Activated T-cell treated with anti-CD3 and anti-CD28 coated beads, Interleukin-2, amount 50 U/mL, for 24 hours (primary cell): ENCODE measurements at places on chromosomes 2 and 18.

DNA sequence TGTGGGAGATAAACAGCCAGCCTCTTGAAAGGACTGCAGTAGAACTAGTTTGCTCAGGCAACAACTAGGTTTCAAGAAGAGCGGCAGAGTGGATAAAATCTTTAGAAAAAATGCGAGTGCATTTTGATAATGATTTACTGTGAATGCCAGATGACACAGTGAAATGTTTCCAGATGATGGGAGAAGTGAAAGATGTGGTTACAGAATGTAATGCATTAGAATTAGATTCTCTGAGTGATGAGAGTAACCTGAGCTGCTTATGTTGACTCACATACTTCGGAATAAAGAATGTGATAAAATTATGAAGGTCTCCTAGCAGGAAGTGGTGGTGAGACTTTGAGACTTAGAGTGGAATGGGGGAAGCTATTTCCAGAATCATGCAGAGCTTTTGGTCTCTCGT lies 184.3 kb downstream of the GULP1 start:
- DNase-seq, result no peak

GRCh38 chr2:192655916-192656315 lies 461.2 kb upstream of the TMEFF2 start:
- DNase-seq, result no peak

GRCh38 chr2:37892436-37893114 lies 32.5 kb upstream of the RMDN2 start:
- DNase-seq, result no peak

DNA sequence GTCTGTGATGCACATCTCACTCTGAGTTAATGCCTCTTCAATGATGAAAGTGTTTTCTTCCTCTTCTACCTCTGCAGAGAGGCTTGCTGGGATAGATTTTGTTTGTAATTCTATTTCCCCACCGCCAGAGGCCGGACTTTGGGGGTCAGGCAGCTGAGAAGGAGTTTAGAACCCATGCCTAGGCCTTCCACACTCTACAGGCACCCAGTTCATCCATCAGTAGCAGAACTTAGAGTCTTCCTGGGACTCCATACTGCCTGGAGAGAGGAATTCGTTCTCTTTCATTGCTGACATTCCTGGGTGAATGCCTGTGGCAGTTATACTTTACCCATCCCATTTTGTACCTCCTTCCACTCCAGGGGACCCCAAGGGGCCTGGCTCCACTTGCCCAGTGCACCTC lies 9.1 kb downstream of the TPRKB start:
- no peak for DNase-seq

- DNase-seq, result no peak
Measured at GRCh38 chr18:31942291-31942998, 483 bp downstream of the TRAPPC8 start.

DNA sequence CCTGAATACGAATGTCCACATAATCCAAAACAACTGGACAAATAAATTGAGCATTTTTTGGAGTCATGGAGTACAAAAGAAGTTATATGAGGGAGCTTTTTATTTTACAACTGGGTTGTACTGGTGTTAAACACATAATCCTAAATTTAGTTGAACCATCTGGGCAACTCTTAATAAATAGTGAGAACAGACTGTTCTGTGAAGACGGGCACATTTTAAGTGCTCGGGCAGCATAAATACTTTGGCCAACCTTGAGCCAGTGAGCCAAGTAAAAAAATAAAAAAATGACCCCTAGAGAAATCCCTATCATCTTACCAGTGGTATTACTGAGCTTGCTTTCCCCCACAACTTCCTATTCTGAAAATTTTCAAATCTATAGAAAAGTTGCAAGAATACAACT lies 50.9 kb upstream of the PSME4 start:
- DNase-seq, result no peak

DNA sequence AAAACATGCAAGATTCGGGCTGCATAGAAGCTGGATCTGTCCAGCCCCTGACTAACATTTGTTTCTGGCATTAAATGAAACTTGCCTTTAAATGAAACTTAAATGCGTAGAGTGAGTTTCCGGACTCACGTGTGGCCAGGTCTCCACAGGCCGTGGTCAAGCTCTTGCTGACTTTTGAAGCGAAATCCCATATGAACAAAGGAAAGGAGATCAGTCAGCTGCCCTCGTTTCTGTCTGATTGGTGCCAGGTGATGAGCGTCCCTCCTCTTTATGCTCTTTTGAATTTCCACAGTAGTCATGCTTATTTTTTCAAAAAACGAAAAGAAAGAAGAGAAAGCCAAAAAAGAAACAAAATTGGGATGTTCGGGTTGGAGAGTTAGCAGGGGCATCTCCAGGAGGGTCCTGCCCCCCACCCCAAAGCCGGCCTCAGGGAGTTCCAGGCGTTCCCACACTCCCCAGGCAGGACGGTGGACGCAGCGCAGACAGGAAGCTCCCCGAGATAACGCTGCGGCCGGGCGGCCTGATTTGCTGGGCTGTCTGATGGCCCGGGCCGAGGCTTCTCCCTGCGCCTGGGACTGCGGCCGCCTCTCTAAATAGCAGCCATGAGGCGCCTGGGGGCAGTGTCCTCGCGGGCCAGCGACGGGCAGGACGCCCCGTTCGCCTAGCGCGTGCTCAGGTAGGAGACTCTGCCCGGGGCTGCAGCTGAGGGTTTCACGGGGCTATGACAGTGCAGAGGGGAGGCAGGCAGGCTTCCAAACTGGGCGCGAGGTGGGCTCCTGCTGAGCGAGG lies at the start of gene COLEC11:
TSS of gene COLEC11 (plus strand) at position 620 of the 789 bp plus-strand sequence. CDS start 9,229 bp downstream, outside the sequence.
- no peak for DNase-seq

DNA sequence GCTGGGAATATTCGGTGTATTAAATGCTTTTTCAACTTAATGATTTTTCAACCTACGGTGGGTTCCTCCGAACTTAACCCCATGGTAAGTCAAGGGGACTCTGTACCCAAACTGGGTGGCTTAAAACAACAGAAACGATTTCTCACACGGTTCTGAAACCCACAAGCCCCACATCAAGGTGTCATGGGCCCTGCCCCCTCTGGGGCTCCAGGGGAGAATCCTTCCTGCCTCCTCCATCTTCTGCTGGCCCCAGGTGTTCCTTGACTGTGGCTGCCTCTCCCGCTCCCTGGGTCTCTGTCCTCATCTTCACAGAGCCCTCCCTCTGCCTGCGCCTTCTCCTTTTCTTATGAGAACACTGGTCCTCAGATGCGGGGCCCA lies 301.3 kb upstream of the SALL3 start:
- no peak for DNase-seq

DNA sequence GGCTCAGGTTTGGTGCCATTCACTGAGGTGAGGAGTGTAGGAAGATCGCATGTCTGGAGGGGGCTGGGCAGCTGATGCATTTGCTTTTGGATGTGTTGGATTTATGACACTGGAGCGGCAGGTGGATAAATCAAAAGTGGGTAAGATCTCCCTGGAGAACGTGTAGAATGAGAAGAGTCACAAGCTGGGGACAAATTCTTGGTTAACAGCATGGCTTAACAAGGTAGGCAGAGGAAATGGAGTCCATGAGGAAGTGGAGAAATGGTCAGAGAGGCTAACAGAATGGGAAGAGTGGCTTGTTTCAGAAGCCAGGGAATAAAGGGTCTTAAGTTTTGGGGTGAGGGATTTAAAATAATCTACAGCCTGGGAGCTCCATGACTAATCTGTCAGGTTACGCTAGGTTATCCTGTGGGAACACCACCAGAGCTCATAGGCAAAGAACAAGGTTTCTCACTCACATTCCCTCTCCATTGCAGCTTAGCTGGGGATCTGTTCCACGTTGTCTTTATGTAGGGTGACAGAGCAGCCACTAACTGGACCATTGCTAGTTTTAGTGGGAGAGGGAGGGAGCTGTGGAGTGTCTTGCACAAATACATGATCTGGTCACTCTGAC lies 12.8 kb downstream of the TSN start:
- no peak for DNase-seq

DNA sequence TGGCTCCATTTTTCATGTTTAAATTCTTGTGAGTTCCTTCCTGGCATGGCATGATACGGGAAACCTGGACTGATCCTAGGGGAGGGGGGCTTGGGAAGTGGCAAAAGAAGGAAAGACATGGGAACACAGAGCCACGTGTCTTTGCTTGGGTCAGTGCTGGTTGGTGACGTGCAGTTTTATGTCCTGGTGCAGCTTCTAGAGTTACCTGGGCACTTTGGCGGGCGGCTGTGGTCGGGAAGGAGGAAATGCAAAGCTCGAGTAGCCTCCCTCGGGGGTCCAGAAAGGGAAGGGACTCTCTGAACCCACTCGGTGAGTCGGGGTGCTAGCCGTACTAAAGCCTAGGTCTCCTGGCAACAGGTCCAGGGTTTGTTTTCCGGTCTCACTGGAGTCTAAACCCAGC lies 94.6 kb downstream of the APOB start:
- no peak for DNase-seq

- no peak for DNase-seq
Measured at GRCh38 chr2:229231328-229231868, 39.7 kb downstream of the PID1 start.

DNA sequence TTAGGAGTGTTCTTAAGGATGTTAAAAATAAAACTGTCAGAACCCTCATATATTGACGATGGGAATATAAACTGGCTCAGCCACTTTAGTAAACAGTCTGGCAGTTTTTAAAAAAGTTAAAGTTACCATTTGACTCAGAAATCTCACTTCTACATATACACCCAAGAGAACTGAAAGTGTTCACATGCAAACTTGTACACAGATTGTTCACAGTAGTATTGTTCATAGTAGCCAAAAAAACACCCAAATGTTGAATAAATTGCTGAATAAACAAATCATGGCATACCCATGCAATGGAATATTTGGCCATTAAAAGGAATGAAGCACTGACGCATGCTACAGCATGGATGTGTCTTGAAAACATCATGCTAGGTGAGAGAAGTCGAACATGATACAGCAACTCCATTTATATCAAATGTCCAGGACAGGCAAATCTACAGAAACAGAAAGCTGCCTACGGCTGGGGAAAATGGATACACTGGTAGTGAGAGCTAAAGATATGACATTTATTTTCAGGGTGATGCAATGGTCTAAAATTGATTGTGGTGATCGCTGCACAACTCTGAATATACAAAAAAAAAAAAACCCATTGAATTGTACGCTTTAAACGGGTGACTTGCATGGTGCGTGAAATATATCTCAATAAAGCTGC lies 10.1 kb downstream of the RPL31 start:
- no peak for DNase-seq

DNA sequence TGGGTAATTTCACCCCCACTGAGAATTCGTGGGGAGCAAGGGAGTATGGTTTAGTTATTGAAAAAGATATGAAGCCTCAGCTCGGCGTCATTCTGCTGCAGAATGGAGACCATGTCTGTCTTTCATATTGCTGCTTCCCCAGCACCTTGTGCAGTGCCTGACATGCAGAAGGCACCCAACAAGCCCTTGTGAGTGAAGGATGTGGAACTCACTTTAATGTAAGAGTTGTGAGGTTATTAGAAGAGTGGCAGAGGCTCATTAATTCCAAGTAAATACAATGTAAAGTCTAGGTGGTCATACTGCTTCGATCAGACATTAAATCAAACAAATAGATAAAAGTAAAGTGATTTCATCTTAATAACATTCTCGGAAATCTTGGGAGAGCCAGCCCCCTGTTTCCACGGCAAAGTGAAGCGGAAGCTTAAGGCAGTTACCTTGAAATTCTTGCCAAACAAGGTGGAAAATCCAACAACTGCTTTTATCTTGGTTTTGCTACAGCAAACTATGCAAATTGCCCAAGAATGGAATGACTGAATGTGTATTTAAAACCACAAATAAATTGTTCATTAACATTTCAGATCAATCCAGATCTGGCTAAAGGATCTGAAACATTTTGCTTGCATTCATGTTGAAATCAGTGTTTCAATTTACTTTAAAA lies 9.6 kb downstream of the CFAP221 start:
- DNase-seq, result no peak

- DNase-seq, result no peak
Measured at GRCh38 chr2:214075456-214075855, 335.4 kb upstream of the VWC2L start.

- no peak for DNase-seq
Measured at GRCh38 chr2:203344667-203345066, 16.5 kb downstream of the ABI2 start.

DNA sequence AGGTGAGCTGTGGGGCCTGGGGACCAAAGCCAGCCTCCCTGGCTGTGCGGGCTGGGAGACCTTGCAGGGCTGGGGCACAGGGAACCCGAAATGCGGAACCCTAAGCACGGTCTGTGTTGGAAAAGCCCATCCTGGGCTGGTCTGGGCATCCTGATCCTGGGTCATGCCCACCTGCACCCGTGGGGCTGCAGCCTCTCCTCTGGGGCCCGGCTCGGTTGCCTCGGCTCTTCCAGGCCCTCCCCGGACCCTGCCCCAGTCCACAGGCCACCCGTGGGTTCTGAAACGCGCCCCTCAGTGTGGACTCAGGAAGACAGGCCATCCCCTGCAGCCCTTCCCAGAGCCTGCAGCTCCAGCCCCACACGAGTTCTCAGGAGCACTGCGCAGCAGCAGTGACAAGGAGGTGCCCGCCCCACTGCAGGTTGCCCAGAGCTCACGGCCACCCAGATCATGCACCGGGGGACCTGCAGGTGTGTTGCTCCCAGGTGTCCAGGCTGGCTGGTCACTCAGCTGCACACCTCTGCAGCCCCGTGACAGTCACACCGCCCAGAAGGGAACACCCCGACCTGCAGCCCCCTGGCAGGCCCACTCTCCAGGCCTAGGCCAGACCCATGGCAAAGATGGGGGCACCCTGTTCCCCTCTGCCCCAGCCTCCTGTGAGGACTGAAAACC lies 12.2 kb upstream of the NFATC1 start:
- DNase-seq, result no peak

GRCh38 chr2:142892715-142893114 lies 15.3 kb downstream of the KYNU start:
- no peak for DNase-seq

- no peak for DNase-seq
Measured at GRCh38 chr2:5360081-5360480, 332.1 kb upstream of the SOX11 start.

DNA sequence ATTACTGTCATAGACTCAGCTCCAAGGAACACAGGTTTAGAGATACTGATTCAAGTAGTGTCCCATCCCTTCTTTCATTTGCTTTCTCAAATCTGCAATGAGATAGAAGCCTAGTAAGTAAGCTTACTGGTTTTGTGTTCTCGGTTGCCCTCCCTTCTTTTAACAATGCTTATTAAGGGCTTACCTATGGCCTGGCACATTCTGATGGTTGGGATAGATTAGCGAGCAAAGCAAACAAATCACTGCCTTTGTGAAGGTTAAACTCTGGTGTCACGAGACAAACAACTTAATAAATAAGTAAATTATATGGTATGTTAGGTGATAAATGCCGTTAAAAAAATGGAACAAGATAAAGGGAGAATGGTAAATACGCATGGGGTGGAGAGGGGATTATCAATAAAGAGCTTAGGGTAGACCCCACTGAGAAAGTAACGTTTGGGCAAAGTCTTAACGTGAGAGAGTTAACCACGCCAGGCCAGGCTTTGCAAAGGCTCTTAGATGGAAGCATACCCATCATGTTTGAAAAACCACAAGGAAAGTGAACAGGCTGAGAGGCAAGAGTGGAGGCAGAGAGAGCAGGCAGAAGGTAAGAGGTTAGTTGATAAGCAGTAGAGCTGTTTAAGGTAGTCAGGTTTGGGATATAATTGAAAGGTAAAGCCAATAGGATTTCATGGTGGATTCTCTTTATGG lies 31.0 kb downstream of the EIF2AK3 start:
- DNase-seq, result no peak

- DNase-seq, result peak; percentile 78
Measured at GRCh38 chr2:127080938-127081755, 25.8 kb downstream of the BIN1 start.
